Caki2 (cell line): ENCODE measurements at places on chromosomes 6 and 20.

GRCh38 chr6:161496941-161497340, 223.1 kb upstream of the AGPAT4 start:
- DNase-seq = no peak

- no peak for DNase-seq
Observed at GRCh38 chr6:3764516-3765335, 13.2 kb upstream of the PXDC1 start.

- DNase-seq = peak; percentile 49
Observed at GRCh38 chr20:52031563-52032303, 159.8 kb downstream of the ZFP64 start.

DNA sequence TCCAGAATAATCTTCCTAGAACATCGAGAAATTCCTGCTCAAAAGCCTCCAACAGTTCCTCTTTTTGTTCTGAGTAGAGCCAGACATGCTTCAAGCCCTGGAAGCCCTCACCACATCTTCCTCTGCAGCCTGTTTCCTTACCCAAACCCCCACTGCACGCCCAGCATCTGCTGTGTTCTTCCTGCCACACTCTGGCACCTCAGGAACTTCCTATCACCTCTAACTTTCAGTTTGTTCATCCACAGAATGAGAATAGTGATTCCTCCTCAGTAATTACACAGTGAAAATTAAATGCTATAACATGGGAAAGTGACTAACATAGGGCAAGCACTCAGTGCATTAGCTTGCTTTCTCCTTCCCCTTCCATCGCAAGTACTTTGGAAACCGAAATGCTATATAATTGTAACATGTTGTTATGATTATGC, 26.3 kb downstream of the C6orf89 start:
- no peak for DNase-seq

DNA sequence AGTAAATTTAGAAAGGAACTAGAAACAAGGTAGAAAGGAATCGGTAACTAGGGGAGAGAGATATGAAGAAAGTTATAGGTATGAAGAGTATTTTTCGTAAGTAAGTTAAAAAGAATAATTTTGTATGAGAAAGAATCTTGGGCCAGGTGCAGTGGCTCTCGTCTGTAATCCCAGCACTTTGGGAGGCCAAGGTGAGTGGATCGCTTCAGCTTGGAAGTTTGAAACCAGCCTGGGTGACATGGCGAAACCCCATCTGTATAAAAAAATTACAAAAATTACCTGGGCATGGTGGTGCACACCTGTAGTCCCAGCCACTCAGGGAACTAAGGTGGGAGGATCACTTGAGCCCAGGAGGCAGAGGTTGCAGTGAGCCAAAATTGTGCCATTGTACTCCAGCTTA, 42.0 kb downstream of the TCP11 start:
- no peak for DNase-seq

DNA sequence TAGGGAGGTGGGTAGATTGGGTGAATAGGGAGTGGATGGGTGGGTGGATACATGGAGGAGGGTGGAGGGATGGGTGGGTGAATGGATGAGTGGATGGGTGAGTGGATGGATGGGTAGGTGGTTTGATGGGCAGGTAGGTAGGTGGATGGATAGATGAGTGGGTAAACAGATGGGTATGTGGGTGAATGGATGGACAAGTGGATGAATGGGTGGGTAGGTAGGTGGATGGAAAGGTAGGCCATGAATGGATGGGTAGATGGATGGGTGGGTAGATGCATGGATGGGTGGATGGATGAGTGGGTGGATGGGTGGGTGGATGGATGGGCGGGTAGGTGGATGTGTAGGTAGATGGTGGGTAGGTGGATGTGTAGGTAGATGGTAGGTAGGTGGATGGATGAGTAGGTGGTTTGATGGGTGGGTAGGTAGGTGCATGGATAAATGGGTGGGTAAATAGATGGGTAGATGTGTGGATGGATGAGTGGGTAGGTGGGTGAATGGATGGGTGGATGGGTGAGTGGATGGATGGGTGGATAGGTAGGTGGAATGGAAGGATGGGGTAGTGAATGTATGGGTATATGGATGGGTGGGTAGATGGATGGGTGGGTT, 51.4 kb downstream of the NPEPL1 start:
- DNase-seq = no peak

DNA sequence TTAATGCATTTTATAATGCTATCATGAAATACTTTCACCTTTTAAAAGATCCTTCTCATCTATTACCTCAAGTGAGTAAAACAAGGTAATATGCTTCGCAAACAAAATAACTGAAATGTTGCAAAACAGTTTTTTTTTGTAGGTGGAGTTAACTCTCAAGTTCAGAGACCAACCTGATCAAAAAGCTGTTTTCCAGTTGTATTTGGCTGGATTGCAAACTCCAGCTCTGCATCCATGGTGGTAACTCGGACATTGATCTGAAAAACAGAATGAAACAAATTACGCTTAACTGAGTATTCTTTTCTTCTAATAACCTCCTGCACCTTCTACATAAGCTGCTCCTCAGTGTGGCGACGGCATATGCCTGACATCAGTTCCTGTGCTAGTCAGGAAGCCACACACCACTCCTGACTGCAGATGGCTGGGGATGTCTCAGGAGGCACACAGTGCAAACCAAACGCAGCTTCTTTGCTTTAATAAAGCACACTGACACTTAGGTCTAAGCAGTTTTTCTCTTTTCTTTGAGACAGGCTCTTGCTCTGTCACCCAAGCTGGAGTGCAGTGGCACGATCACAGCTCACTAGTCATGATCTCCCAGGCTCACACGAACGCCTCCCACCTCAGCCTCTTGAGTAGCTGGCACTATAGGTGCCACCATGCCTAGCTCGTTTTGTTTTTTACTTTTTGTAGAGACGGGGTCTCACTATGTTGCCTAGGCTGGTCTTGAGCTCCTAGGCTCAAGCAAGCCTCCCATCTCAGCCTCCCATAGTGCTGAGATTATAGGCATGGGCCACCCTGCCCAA, 29.9 kb downstream of the EZR start:
- no peak for DNase-seq

- DNase-seq = no peak
Observed at GRCh38 chr6:31794866-31795615, 511 bp downstream of the VARS1 start.

GRCh38 chr20:41018153-41018552, 10.5 kb upstream of the TOP1 start:
- DNase-seq = no peak

DNA sequence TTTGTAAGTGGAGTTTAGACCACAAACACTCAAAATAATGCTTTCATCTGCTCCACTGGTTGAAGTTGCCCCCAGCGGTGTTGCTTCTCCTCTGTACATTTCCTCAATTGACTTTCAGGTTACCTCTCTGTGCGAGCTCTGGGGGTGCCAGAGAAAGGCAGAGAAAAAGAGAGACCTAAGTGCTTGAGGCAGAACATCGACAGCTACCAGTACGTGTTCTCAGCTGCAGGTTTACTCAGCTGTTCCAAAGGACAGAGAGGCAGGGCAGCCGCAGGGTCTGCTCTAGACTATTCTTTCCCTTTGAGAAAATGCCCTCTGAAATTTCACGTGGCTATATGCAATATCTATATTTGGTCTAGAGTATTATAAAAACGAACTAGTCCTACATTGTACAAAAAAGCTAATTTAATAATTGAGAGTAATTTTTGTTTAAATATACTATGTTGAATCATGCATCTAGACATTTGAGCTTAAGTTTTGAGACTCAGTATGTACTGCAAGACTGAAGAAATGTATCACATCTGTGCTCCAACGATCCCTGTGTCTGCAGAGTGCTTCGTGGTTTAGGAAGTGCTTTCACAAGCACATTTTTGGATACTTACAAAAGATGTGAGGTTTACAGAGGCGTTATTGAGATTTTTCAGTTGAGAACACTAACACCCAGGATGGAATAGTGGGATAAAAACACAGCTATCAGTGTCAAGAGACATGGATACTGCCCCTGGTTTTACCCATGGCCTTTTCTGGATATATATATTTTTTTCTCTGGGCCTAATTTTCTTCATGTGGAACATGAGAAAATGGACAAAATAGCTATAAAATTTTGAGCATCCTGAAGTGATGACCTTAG, 453.6 kb upstream of the FLRT3 start:
- DNase-seq = no peak

DNA sequence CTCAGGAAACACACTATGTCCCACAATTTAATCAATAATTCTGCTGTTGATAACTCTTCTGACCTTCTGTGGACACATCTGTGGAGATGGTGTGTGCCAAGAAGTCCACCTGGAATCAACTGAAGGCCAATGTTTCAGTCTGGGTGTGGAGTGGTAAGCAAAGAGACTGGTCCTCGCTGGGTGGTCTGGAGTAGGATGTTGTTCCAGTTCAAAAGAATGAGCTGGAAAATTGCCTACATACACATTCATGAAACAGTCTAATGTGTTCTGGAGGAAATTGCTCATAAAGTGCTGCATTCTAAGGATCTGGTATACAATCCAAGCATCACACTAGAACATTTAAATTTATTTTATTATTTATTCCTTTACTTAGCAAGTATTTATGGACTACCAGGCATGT, 33.9 kb upstream of the TBX18 start:
- no peak for DNase-seq

DNA sequence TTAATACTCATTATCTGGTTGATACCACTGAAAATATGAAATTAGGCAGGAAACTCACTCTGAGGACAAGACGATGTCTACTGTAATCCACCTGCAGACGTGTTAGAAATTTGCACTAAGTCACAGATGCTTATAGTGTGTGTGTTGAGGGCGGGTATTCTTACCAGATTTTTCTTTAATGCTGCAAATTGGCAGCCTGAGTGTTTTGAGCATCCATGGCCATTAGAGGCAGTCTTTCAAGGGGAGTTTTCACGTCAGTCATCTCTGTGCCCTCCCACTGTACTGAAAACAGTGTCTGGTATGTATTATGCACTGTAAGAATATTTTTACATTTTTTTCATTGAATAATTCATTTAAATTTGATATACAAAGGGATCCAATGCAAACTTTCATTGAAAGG, 266.5 kb upstream of the QKI start:
- no peak for DNase-seq

DNA sequence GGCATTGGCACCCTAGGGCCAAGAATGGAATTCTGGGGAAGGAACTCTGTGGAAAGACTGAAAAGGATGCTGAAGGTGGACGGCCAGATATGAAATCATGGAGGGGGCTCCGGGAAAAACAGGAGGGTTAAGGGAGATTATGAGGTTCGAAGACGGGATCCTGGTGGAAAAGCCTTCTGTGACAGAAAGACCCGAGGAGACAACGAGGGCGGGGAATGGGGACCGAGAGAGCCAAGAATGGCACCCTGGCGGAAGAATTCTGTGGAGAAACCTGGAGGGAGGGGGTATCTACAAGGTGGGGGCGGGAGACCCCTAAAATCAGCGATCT, 426 bp downstream of the TRMT6 start:
- no peak for DNase-seq

- no peak for DNase-seq
Observed at GRCh38 chr6:143564484-143565017, 53.0 kb upstream of the FUCA2 start.

DNA sequence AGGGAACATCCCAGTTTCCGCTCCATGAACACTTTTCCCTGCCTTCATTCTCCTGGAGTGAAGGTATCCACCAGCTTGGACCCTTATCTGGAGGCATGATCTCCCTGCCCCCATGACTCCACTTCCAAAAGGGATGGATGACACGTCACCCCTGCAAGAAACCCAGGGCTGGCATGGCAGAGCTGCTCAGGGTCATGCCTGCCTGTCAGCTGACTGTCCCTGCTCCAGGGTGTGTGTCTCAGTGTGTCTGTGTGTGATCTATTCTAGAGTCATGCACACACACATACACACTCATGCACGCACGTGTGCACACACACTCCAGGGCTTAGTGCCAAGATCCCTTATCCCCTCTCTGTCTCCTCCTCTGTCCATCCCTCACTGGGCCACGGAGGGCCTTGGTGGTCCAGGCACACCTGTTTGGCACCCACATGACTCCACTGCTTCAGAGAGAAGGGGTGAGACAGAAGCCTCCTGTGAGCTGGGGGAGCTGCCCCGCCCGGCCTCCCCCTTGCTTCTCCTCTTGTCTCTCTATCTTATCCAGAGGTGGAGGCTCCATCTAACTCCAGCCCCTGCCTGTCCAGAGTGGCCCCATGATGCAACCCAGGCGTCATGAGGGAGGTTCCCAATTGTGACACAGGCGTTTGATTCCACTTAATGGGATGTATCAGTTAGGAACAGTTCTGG, 290.9 kb downstream of the CDC5L start:
- DNase-seq = no peak

- no peak for DNase-seq
Observed at GRCh38 chr6:77656999-77657764, 4.3 kb downstream of the MEI4 start.

DNA sequence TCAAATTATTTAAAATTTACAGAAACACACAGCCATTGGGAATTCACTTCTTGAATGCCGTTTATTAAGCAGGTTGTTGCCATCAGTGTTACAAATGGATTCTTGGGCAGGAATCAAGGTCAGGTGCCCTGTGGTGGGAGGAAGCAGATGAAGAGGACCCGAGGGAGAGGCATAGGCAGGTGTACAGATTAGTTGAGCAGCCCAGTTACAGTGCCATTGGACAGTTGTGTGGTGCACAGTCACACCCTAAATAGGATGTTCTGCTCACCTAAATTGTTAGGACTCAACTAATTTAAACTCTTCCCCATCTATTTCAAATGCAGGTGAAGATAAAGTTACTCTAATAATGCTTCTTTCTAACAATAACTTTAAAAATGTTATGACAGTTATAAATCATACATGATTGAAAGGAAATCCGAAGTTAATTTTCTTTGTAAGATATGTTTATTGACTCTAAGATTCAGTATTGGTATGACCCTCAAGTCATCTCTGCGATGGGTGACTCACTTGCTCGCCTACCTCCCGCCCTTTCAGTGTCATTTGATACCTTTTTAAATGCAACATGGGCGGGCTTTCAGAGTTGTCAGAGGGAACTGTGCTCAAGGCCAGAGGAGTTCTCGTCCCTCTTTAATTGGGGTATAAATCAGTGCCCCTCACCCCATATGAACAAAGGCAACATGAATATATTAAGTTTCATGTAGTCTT, 35.1 kb downstream of the DSE start:
- no peak for DNase-seq

GRCh38 chr6:137167702-137168377, 5.6 kb downstream of the IL22RA2 start:
- no peak for DNase-seq

- DNase-seq = no peak
Observed at GRCh38 chr6:54718541-54719023, 128.0 kb upstream of the FAM83B start.

- DNase-seq = no peak
Observed at GRCh38 chr20:47038566-47039560, 144.2 kb downstream of the EYA2 start.

- no peak for DNase-seq
Observed at GRCh38 chr20:63746751-63747315, 7.3 kb downstream of the SLC2A4RG start.

DNA sequence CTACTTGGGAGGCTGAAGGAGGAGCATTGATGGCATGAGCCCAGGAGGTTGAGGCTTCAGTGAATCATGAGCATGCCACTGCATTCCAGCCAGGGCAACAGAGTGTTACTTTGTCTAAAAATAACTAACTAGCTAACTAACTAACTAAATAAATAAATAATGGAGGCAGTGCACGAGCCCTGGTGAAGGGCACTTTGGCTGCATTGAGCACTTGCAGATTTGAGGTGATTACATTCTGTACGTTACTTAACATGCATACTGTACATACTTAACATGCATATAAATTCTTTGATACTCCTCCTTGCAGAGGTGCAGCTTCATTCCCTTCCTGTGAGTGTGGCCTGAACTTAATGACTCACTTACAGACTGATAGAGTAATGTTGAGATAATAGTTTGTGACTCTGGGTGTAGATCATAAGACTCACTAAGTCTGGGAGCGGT, 10.7 kb downstream of the HLA-A start:
- peak; percentile 98 for DNase-seq
